AG04449 (cell line): ENCODE measurements at places on chromosomes 1 and 21.

GRCh38 chr21:14866859-14867765 lies 197.7 kb downstream of the NRIP1 start:
- DNase-seq: no peak

DNA sequence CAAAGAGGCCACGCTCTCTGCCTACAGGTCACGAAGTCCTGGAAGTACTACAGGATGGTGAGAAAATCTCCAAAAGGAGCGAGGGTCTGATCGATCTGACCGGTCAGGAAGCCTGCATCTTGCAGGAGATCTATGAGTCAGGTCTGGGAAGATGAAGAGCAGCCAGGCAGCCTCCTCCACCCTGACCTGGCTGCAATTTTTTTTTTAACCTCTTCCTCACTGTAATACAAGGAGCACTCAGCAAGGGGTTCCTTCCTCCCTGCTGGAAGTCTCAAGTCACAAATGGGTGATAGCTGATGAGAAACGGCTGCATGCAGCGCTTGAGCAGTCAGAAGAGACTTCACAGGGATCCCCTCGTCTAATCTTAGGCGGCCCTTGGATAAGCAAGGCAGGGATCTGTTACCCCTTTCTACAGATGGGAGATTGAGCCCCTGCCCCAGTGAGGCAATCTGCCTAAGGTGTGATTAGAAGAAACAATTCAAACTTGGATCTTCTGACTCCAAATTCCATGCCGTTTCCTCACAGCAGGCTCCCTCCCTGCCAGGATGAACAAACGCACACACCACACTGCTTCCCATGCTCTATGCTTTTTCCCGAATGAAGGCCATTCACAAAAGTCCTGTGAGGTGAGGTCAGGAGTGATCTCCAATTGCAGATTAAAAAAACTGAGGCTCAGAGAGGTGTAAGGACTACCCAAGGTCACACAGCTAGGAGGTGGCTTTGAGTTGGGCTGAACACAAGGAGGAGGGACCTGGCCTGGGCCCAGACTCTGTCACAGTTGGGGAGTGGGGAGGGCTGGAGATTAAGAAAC lies 48.3 kb downstream of the ECE1 start:
- no peak for DNase-seq

DNA sequence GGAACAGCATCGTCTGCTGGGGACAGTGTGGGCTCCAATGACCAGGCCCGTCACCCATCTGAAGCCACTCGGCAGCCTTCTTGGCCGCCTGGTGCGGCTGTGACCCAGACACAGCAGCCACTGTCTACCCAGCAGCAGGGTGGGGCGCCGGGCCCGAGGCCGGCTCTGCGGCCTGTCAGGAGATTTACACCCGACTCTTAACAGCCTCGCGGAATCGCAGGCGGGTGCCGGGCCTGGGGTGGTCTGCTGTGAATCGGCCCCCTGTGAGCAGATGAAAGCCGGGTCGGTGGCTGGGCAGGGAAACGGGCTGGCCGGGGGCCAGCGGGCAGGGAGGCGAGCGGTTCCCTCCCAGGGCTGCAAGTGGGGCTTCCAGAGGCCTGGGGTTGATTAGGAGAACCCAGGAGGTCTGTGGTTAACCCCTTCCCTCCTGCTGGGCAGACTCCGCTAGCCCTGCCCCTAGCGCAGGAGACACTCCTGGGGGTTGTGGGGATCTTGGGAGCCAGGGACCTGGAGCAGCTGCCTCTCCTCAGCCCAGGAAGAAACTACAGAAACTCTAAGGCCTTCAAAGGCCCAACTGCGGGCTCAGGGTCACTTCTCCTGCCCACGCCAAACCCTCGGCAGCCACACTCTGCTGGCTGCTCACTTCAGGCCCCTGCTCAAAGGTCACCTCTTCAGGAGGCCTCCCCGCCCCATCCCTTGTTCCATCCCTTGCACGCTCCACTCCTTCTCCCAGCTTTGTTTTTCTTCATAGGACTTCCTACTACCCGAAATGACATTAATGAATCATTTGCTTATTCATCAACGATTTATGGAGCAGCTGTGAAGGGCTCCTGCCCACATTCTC lies 15.6 kb downstream of the RUNX3 start:
- DNase-seq: no peak

DNA sequence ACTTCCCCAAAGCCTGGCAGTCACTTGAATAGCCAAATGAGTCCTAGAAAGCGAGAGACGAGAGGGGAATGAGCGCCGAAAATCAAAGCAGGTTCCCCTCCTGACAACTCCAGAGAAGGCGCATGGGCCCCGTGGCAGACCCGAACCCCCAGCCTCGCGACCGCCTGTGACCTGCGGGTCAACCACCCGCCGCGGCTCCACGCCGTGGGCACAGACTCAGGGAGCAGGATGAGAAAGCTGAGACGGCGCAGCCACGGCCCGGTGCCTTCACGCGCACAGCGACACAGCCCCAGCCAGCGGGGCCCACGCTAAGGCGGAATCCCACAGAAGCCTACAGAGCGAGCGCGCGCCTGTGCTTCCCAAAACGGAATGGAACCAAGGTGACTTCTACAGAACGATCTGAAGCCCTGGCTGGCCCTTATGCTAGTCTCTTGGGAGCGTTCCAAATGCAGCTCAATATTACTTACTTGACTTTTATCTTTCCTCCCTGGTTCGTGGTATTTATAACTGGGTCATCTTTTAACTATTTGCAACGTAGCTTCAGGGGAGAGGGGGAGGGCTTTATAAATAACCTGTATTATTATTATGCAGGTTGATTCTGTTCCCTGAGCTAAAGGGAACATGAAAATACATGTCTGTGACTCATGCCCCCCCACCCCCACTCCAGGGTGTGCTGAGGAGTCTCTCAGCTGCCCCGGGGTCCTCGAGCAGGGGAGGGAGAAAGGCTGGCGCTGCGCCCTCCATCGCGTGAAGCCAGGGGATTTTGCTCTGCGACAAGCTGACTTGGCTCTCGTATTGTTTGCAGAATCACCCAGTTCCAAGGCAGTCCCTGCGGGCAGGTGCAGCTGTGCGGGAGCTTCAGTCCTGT lies 1.7 kb downstream of the TSPEAR start:
- no peak for DNase-seq

DNA sequence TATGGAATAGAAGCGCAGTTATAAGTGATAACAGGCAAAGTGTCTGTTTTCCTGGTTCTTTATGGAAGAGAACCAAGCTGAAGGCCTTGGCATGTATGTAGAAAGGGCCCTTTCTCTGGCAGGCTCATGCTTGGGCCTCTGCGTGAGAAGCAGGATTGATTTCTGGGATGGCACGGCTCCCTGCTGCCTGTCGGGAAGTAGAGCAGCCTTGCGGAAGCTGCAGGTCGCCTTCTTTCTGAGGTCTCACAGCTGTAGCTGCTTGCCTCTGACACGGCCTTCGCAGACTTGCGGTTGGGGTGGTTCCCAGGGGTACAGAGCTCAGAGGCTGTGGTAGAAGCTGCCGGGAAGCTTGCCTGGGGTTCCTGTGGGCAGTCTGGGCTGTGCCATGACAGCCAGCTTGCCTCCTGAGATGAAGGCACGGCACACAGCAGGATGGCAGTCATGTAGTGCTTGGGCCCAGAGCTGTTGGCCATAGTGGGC lies 39.4 kb downstream of the TRAPPC10 start:
- DNase-seq: no peak

- DNase-seq: no peak
Measured at GRCh38 chr1:61241411-61241838, 159.1 kb downstream of the NFIA start.

DNA sequence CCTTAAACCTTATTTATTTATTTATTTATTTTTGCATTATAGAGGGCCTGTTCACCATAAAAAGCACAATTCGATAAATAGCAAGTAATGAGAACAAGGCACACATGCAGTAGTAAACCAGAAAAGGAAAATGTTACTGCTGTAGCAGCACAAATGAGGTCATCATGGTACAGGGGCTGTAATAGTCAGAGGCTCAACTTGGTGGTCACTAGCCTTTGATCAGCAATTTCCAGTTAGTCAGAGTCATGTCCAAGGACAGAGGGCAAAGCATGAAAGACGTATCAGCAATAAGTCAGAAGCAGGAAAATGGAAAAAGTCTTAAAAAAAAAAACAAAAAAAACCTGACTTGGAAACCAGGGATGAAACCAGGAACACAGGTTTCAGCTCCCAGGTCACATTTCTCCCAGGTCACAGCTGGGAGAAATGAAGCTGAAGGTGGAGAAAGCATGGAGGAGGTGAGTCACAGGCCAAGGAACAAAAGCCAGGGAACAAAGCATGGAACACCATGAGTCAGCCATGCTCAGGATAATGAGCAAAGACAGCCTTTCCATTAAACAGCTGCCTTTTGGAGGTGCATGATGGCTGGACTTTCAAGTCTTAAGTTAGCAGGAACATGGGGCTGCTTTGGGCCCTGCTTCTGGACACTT lies 556.3 kb downstream of the LTN1 start:
- DNase-seq: no peak
